ENCODE measurements at places on chromosomes 6 and 20. TPM values are rescaled to one million over a fixed set of nuclear protein-coding genes. Genes with fewer than 3 reads are reported as not detected.

- no peak for DNase-seq
- H3K4me3 ChIP-seq = no peak overlapping the region
- no peaks in the 10 kb centered on the region for H3K36me3 ChIP-seq
- no peaks in the 10 kb centered on the region for H3K4me1 ChIP-seq
- no peaks in the 10 kb centered on the region for H3K27me3 ChIP-seq
These were observed 17.9 kb downstream of the PERP start for GRCh38 chr6:138089325-138089724.

PGC gene
- not detected for total RNA-seq

DNA sequence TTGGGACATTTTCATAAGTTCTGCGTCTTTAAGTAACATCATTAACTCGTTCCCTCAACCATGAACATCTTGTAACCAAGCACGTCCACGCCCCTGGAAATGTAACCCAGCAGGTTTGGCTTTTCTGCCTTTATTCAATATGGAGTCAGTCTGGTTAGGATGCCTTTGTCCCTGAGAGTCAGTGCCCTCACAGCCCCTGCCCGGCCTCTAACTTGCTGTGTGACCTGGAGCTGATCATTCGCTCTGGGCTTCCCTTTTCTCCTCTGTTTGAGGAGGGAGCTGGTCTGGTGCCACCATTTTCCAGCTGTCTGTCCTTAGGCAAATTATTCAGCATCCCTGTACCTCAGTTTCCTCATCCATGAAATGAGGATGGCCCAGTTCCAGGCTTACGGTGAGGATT is 26.5 kb upstream of the ANGPT4 start:
- no peak overlapping the region for H3K27ac ChIP-seq
- DNase-seq = no peak
- H3K27me3 ChIP-seq = no peaks in the 10 kb centered on the region
- no peaks in the 10 kb centered on the region for H3K4me1 ChIP-seq
- no peak overlapping the region for H3K4me3 ChIP-seq

DNA sequence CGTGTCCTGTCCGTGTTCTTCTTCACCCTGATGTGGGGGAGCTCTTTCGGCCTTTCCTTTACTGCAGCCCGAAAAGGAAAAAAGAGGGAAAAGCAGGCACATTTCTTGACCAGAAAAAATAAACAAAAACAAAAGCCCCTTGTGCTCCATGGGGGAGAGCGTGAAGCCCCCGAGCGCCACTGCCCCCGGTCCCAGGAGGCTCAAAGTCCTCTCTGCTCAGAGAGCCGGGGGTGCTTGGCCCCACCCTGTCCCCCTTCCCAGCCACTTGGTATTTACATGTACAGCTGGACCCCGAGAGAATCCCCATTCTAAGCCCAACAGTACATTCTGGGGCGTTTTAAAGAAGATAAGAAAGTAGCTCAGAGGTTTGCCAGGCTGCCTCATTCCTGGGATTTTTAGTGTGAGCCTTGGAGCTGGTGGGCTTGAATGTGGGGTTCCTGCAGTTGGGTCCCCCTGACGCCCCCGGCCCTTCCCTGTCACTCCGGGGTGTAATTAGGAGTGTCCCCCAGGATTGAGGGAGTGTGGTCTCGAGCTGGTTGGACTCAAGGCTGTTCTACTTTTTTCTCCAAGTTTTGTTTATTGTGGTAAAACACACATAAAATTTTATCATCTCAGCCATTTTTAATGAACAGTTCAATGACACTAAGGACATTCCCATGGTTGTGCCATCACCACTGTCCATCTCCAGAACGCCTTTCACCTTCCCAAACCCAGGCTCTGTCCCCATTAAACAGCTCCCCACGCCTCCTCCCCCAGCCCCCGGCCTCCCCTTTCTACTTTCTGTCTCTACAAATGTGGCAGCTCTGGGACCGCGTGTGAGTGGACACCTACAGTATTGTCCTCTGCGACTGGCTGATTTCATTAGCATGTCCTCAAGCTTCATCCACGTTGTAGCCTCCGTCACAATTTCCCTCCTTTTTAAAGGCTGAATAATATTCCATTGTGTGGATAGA is 55.7 kb upstream of the BHLHE23 start:
- H3K27ac ChIP-seq = no peak overlapping the region
- H3K27me3 ChIP-seq = peaks cover 72% of the 10 kb centered on the region
- no peak for DNase-seq
- no peaks in the 10 kb centered on the region for H3K4me1 ChIP-seq
- H3K4me3 ChIP-seq = no peak overlapping the region

DNA sequence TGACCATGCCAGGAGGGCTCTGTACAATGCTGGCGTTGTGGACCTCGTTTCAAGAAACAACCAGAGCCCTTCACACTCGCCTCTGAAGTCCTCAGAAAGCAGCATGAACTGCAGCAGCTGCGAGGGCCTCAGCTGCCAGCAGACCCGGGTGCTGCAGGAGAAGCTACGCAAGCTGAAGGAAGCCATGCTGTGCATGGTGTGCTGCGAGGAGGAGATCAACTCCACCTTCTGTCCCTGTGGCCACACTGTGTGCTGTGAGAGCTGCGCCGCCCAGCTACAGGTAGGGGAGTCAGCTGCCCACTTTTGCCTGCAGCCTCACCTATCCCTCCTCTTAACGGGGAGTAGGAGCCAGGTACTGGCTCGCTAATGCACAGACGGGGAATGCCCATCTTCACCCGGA is 16.2 kb downstream of the MYLIP start:
- H3K27me3 ChIP-seq = no peaks in the 10 kb centered on the region
- H3K27ac ChIP-seq = no peak overlapping the region
- DNase-seq = no peak

DNA sequence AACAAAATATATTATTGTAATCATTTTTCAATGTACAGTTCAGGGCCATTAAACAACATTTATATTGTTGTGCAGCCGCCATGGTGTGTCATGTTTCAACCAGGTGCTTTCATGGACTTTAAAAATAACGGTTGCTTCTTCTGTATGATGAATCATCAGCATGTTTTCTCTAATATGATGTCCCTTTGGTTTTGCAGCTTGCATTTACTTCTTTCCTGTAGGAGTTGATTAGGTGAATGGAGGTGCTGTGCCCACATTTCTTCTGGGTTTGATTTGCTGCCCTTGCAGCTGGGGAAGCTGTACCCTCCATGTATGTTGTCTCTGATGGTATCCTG is 54.9 kb upstream of the TULP4 start:
- no peak for DNase-seq
- peaks cover 37% of the 10 kb centered on the region for H3K4me1 ChIP-seq
- H3K27ac ChIP-seq = peak overlapping the region; percentile 67
- no peaks in the 10 kb centered on the region for H3K36me3 ChIP-seq

LHFPL5 gene
- total RNA-seq = not detected

DNA sequence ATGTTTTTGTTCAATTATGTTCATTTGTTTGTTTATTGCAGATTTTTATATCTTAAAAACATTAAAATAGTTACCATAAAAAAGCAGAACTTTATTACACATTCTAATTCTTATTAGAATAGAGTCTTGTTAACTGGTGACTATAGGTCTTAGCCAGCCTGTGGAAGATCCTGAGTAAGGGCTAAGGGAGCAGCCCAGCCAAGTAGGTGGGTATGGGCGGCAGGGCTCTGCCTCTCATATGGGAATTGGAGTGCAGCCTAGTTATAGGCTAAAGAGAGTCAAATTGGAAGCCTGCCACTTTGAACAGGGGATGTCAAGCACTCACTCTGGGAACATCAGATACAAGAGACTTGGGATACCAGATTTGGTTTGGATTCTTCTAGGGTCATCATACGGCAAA is 10.5 kb upstream of the HSF2 start:
- H3K4me1 ChIP-seq = no peaks in the 10 kb centered on the region
- H3K27ac ChIP-seq = no peak overlapping the region
- H3K27me3 ChIP-seq = no peaks in the 10 kb centered on the region
- no peak overlapping the region for H3K4me3 ChIP-seq

EDN3 gene
- 0.16 TPM for total RNA-seq

- no peaks in the 10 kb centered on the region for H3K4me1 ChIP-seq
- DNase-seq = no peak
- no peak overlapping the region for H3K4me3 ChIP-seq
- H3K36me3 ChIP-seq = no peaks in the 10 kb centered on the region
- H3K27me3 ChIP-seq = no peaks in the 10 kb centered on the region
These were observed 82.4 kb downstream of the PSMB1 start for GRCh38 chr6:170470734-170471133.

DNA sequence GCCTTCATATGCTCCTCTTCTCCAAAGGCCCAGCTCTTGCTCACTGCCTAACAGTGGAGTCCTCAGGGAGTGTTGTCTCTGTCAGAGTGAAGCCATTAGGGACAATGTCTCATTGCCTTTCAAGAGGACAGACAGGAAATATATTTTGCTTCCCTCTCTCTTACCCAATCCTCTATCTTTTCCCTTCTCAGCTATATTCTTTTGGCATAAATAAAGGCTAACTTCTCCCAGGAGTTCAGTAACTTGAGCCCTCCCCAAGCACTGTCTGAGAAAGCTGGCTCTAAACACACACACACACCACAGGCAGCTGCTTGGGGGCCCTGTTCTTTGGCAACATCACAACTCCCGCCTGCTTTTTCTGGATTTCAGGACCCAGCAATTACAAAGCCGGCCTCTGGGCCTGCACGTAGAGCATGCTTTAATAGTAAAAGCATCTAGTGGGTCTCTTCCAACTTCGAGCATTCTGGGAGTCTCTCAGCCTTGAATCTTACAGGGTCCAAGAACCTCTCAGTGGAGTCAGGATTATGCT is 34.7 kb upstream of the LAMA4 start:
- peak; percentile 42 for DNase-seq
- H3K4me1 ChIP-seq = no peaks in the 10 kb centered on the region
- no peaks in the 10 kb centered on the region for H3K36me3 ChIP-seq
- peak overlapping the region; percentile 42 for H3K27ac ChIP-seq

GRCh38 chr20:41981746-41982145 is 363.6 kb upstream of the CHD6 start:
- no peaks in the 10 kb centered on the region for H3K36me3 ChIP-seq
- no peaks in the 10 kb centered on the region for H3K4me1 ChIP-seq
- H3K4me3 ChIP-seq = no peak overlapping the region

SAMD5 gene
- total RNA-seq = 0.07 TPM

GRCh38 chr6:75145976-75146375 is 59.9 kb downstream of the COL12A1 start:
- no peak overlapping the region for H3K27ac ChIP-seq
- H3K4me3 ChIP-seq = no peak overlapping the region
- H3K36me3 ChIP-seq = no peaks in the 10 kb centered on the region
- H3K27me3 ChIP-seq = no peaks in the 10 kb centered on the region
- no peak for DNase-seq

DNA sequence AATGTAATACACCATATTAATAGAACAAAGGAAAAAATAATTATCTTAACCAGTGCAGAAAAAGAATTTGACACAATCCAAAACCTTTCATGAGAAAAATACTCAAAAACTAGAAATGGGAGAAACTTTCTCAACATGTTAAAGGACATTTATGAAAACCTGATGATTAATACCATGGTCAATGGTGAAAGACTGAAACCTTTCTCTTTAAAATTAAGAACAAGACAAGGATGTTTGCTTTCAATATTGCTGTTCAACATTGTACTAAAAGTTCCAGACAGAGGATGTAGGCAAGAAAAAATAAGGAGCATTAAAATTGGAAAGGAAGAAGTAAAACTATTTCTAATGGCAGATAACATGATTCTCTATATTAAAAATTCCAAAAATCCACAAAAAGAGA is 981.3 kb upstream of the FLRT3 start:
- DNase-seq = no peak
- H3K27me3 ChIP-seq = no peaks in the 10 kb centered on the region
- no peak overlapping the region for H3K27ac ChIP-seq
- peaks cover 6% of the 10 kb centered on the region for H3K4me1 ChIP-seq
- no peaks in the 10 kb centered on the region for H3K36me3 ChIP-seq

SEMG1 gene
- not detected for total RNA-seq

BPIFA1 gene
- not detected for total RNA-seq

FKBP1C gene
- not detected for total RNA-seq

DNA sequence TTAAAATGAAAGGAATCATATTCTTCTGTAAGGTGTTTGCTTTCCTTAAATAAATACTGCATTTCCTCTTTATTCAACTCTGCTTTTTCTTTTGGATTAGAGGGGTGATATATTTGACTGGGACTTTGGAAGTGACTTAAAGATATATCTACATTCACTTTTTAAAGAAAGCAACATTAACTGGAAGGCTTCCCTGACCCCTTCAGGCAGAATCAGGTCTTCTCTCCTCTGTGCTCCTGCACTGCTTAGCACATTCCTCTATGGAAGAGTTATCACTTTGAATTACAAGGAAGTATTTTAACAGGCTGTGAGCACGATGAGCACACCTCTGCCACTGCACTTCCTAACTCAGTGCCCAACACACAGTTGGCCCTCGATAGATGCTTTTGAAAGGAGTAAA is 59.2 kb upstream of the POU3F2 start:
- H3K4me1 ChIP-seq = no peaks in the 10 kb centered on the region
- no peaks in the 10 kb centered on the region for H3K27me3 ChIP-seq
- H3K4me3 ChIP-seq = no peak overlapping the region
- DNase-seq = no peak
- H3K27ac ChIP-seq = no peak overlapping the region
- no peaks in the 10 kb centered on the region for H3K36me3 ChIP-seq

GRCh38 chr6:118810420-118811027 is 83.4 kb upstream of the ASF1A start:
- H3K27ac ChIP-seq = no peak overlapping the region
- H3K36me3 ChIP-seq = no peaks in the 10 kb centered on the region

- H3K27ac ChIP-seq = no peak overlapping the region
- H3K4me1 ChIP-seq = peaks cover 4% of the 10 kb centered on the region
- no peaks in the 10 kb centered on the region for H3K36me3 ChIP-seq
These were observed 6.0 kb upstream of the TRIM26 start for GRCh38 chr6:30219244-30219643.

- no peaks in the 10 kb centered on the region for H3K27me3 ChIP-seq
- no peak for DNase-seq
- no peaks in the 10 kb centered on the region for H3K36me3 ChIP-seq
- no peaks in the 10 kb centered on the region for H3K4me1 ChIP-seq
- no peak overlapping the region for H3K27ac ChIP-seq
- H3K4me3 ChIP-seq = no peak overlapping the region
These were observed 30.9 kb downstream of the SCML4 start for GRCh38 chr6:107793191-107793590.

GSTA2 gene
- total RNA-seq = not detected

- H3K36me3 ChIP-seq = no peaks in the 10 kb centered on the region
- no peaks in the 10 kb centered on the region for H3K4me1 ChIP-seq
- DNase-seq = no peak
- no peak overlapping the region for H3K4me3 ChIP-seq
These were observed 96.2 kb downstream of the SMAP1 start for GRCh38 chr6:70763754-70764510.

DNA sequence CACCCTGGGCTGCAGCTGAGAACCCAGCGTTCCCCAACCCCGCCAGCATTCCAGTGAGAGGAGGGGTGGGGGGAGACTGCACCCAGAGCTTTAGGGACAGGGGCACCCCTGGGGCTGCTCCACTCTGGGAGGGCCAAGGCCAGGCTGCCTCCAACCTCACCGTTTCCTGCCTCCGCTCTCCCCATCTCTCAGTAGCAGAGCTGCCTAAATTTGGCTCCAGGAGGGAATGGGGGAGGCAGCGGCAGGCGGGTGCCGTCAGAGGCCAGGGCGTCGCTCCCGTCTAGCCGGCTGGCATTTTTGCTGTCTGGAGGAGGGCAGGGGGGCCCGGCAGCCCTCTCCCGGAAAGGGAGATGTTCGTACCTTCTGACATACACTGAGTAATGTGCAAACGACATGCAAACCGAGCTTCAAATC is 46.6 kb downstream of the NOL4L start:
- no peaks in the 10 kb centered on the region for H3K4me1 ChIP-seq
- H3K4me3 ChIP-seq = no peak overlapping the region
- no peak for DNase-seq
- no peaks in the 10 kb centered on the region for H3K27me3 ChIP-seq
- H3K36me3 ChIP-seq = no peaks in the 10 kb centered on the region
- H3K27ac ChIP-seq = no peak overlapping the region

NFATC2 gene
- 1.6 TPM for total RNA-seq

CASS4 gene
- total RNA-seq = not detected
